ENCODE measurements at places on chromosomes 11 and 22. TPM values are rescaled to one million over a fixed set of nuclear protein-coding genes. Genes with fewer than 3 reads are reported as not detected.

DNA sequence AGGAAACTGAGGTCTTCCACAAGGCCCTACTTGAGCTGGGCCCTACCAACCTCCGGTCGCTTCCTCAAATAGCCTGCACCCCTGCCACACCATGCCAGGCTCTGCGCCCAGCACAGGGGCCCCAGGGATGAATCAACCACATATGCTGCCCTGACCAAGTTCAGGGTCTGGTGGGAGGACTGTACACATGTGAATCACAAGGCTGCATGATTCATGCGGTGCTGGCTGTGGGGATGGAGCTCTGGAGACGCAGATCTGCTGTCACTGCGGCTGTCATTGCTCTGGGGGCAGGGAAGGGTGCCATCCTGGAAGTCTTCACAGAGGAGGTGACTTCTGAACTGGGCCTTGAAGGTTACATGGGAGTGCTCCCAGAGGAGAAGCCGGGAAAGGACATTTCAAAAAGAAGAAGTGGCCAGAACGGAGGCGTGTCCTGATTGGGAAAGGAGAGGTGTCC lies 21.5 kb downstream of the CYTH4 start:
- DNase-seq: peak; percentile 91

- DNase-seq: no peak
Measured at GRCh38 chr11:10460611-10461275, 5.7 kb downstream of the AMPD3 start.

GRCh38 chr11:16925561-16926065 lies 88.6 kb downstream of the PLEKHA7 start:
- no peak for DNase-seq

GRCh38 chr22:19044381-19044780 lies 77.8 kb downstream of the DGCR2 start:
- no peak for DNase-seq

GRCh38 chr11:32425761-32426160 lies 9.6 kb downstream of the WT1 start:
- no peak for DNase-seq

- DNase-seq: no peak
Measured at GRCh38 chr11:123494195-123495050, 64.4 kb downstream of the GRAMD1B start.

- peak; percentile 71 for DNase-seq
Measured at GRCh38 chr11:130813638-130814037, 102.6 kb downstream of the SNX19 start.

DNA sequence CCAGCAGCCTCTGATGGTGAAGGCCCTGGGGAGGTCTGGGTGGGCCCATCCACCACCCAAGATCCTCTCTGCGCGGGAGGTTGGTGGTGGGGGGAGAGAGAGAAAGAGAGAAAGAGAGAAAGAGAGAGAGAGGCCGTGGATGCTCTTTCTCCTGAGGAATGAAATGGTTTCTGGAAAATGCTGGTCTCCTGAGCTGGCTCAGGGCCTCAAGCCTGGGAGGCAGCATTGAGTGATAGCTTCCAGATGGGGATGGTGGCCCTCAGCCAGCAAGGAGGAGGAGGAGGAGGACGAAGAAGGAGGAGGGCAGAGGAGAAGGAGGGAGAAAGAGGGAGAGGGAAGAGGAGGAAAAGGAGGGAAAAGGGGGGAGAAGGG lies 4.6 kb downstream of the TSPAN32 start:
- DNase-seq: peak; percentile 87

GRCh38 chr22:42842658-42843370 lies 14.3 kb downstream of the ARFGAP3 start:
- no peak for DNase-seq

- peak; percentile 43 for DNase-seq
Measured at GRCh38 chr11:114017723-114018122, 41.8 kb upstream of the ZBTB16 start.

DNA sequence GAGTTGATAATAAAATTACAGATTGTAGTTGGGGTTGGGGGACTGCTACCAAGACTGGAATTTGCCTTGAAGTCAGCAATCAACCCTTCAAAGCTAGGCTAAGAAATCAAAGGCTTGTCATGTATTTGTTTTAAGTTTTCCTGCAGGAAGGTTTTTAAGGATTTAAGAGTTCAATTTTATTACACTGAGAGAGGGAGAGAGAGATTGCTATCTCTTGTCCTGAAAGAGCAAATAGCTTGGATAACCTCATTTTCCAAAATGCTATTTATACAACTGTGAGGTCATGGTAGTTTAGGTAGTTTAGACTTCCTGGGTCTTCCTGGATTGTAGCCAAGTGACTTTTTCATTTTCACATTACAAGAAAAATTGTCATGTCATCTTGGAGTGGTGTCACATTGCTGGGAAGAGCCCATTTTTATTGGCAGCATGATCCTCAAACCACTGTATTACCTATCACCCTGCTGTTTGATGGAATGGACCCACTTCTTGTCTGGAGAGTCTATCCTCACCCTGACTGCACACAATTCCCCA lies 10.1 kb upstream of the PRSS23 start:
- DNase-seq: no peak

- DNase-seq: no peak
Measured at GRCh38 chr22:49023879-49024774, 803.5 kb downstream of the BRD1 start.

DNA sequence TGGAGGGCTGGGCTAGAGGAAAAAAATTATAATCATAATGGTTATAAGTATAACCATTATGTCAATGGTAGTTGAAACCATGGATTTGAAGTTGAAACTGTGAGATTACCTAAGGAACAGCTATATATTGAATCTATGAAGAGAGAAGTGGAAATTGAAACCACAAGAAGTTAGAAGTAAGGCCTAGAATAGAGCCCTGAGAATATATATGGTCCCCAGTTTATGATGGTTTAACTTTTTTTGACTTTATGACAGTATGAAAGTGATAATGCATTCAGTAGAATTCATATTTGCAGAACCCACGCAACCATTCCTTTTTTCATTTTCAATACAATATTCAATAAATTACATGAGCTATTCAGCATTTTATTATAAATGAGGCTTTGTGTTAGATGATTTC lies 15.0 kb downstream of the AASDHPPT start:
- DNase-seq: no peak

GRCh38 chr11:120738516-120739046 lies 227.0 kb downstream of the GRIK4 start:
- DNase-seq: no peak

DNA sequence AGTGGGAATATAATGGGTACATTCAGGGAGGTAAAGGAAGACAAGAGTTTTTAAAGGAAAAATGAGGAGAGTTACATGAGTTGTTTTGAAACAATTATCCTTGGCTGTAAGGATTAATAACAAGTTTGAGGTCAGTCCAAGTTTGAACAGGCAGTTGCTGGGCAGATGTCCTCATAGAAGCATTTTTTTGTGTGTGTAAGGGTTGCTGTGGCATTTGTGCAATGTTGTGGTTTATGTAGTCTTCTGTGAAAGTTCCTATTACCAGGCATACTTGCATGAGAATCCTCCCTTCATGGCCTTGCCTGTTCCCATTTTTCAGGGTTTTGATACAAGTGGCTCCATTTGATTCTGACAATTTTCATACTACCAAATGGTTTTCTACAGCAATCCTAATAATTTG lies 400.2 kb downstream of the KCNA4 start:
- peak; percentile 9 for DNase-seq

DNA sequence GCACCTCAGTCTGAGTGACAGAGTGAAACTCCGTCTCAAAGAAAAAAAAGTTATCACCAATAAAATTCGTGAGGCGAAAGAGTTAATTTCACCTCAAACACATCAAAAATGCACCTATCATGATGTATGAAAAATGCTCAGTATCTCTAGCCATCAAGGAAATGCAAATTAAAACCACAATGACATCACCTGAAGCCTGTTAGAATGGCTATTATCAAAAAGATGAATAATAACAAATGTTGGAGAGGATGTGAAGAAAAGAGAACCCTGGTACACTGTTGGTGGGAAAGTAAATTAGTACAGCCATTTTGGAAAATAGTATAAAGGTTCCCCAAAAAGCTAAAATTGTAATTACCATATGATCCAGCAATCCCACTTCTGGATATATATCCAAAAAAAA lies 23.6 kb downstream of the CHEK2 start:
- DNase-seq: no peak

DNA sequence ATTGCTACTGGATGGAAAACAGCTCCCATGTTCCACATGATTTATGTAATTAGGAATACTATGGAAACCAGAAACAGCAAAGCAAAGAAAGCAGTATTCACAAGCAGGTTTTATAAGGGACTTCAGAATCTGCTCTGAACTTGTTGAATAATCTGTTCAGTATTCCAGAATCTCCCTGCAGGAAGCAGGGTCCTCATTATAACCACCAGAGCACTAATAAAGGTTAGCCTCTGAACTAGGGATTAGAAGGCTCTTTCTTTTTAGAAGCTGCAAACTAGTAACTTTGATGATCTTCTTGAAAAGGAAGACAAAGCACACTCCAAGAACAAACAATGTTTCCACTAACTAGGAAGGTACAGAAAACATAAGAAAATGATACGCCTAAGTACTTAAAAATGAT lies 125.8 kb downstream of the DCDC1 start:
- no peak for DNase-seq

- DNase-seq: no peak
Measured at GRCh38 chr11:64872790-64873488, 5.5 kb downstream of the EHD1 start.

GRCh38 chr11:59550842-59551658 lies 39.7 kb downstream of the OR4D9 start:
- peak; percentile 84 for DNase-seq

DNA sequence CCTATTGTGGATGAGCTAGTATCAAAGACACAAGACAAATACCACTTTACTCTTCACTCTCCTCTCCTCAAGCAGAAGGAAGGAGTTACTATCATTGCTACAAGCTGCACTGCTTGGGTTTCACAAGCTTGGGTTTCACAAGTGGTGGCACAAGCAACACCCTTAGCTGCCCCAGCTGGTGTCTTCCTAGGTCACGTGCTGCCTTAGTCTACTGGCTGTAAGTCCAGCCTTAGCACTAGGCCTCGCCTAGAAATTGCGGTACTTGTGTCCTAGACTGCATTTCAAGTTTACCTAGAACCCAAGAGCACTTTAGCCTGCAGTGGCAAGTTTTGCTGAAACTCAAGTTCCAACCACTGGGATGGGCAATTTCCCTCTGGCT lies 86.6 kb downstream of the EHF start:
- DNase-seq: no peak

DNA sequence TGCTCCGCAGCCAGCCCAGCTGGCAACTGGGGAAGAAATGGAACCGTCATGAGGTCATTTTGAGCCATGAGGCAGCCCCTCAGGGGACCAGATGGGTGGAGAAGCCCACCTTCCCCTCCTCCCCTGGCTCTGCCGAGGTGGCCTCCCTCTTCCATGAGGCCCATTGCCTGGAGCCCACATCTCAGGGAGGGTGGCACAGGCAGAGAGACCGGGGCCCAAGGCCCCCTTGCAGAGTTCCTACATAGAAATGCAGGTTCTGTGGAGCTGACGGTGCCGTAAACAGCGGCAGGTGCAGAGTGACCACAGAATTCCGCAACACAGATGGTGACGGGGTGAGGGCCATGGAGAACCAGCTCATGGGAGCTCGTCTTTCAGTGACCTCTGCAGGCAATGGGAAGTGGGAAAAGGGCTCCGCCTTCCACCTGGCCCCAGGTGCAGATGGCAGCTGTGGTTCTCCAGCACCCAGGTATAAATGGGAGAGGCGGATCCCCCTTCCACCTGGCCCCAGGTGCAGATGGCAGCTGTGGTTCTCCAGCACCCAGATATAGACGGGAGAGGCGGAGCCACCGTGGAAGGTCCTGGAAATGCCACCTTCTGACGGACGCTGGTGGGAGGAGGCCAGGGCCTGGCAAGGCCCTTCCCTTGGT lies 765.4 kb downstream of the BRD1 start:
- no peak for DNase-seq

DNA sequence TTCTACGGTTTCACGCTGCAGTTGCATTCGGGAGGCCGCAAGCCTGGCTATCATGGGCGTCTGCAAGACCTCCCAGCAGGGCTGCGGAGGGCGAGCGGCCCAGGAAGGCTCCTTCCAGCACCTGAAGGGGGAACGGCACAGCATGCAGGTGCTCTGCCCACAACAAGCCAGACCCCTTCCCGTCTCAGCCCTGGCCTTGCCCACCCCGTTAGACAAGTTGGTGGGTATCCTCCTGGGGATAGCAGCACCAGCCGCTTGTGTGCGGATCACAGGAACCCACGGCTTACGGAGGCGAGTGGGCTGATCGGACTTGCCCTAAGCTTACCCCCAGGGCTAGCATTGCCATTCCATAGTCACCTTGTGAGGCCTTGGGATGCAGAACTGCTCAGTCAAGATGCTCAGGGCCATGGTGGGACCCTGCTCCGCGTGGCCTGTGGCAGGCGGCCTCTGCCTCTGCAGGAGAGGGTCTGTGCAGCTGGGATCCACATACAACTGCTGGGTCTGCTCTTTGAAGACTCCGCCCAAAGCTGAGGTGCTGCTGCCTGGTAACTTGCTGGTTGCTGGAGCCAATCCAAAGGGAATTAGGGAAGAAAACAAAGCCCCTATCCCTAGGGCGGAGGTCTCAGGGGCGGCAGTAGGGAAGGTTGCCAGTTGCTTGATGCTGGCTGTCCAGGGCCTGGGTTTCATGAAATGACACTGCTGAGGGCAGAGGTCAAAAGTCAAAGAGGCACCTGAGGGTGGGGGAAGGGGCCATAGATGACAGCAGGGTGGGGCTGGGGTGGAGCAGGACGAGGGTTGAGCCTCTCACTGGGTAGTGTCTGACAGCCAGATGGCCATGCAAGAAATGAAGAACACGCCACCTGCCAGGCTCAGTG lies 1.4 kb upstream of the OSBPL5 start:
- no peak for DNase-seq

DNA sequence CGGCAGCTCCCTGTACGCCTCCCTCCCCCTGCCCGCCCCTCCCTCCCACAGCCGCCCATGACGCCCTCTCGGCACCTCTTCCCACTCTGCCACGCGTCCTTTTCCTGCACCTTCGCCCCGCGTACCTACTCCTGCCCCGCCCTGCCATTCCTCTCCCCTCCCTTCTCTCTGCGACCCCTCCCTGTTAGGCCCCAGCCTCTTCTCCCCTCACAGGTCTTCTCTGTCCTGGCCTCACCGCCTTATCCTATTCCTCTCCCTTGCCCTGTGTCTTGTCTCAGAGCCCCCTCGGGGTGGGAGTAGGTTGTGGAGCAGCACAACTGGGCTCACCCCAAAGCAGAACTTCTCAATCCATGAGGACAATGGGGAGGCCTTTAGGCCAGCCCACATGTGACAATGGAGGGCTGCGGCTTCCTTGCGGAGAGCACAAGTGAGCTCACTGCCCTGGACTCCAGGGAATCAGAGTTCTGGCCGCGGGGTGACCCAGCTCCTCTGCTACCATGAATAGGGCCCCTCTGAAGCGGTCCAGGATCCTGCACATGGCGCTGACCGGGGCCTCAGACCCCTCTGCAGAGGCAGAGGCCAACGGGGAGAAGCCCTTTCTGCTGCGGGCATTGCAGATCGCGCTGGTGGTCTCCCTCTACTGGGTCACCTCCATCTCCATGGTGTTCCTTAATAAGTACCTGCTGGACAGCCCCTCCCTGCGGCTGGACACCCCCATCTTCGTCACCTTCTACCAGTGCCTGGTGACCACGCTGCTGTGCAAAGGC lies 539 bp downstream of the SLC35C1 start:
- DNase-seq: peak; percentile 60

Gene SLC5A4
- total RNA-seq: not detected

Gene CTTN
- 96.7 TPM for total RNA-seq

Gene MUC6
- total RNA-seq: 0.10 TPM

Gene EIF3M
- 742 TPM for total RNA-seq

Gene OR10G6
- not detected for total RNA-seq

Gene KCNJ11
- total RNA-seq: not detected

Gene PANX3
- total RNA-seq: not detected

Gene SCN4B
- not detected for total RNA-seq

Gene NEFH
- total RNA-seq: 0.20 TPM

Measured in RPMI7951 (cell line).